CD4-positive, alpha-beta T cell treated with Interferon gamma for 1 hour (primary cell): ENCODE measurements at places on chromosomes 7 and 10.

DNA sequence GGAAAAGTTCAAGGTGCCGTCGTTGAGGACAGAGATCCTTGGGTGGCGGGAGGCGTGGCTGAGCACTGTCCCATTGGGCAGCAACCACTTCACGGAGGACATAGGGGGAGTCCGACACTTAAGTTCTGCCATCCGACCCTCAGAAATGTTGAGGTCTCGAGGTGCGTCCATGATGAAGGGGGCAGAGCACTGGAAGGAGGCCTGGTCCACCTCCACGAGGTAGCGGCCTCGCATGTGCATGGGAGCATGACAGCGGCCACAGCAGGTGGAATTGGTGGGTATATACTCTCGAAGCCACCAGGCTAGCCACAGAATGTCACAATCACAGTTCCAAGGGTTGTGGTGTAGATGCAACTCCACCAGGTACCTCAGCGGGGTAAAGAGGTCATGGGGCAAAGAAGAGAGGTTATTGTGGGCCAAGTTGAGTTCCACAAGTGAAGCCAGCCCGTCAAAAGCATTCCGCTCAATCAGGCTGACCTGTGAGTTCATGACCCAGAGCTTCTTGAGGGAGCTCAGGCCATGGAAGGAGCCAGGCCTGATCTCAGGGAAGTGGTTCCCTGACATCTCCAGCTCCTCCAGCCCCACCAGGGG, 1.7 kb downstream of the LRRC4 start:
- no peak for DNase-seq

GRCh38 chr10:73909540-73910115, 1.3 kb upstream of the PLAU start:
- DNase-seq: no peak

- peak; percentile 83 for DNase-seq
These were observed 16.6 kb downstream of the ESYT2 start for GRCh38 chr7:158812684-158813083.

GRCh38 chr7:66950763-66951162, 29.7 kb downstream of the TMEM248 start:
- DNase-seq: no peak

DNA sequence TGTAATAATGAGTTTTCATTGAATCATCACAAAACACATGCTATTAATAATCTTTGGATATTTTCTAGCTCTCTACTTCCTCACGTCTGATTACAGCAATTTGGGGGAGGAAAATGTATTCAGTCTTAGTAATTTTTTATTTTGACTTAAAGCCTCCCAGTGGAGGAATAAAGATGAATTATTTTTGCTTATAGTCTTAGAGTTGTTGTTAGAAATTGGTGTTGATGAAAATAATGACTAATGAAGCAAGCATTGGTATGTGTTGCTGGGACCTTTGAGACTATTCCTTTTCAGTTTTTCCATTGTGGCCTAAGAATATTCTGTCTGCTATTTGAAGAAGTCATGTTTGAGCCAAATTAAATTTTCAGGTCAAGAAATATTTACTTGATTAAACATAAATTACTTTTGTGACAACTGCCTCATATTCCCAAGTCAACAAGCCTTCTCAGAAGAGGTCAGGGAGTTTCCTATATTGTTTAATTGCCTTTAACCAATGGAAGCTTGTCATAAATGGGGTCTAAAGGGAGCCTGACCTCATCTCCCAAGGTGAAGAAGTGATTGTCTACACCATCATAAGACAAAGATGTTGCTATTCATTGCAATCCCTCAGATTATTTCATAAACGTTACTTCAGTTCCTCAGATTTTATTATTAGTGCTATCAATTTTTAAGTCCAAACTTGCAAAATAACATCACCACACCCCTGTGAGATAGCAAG, 90.0 kb downstream of the ST7 start:
- DNase-seq: no peak

GRCh38 chr10:6929148-6929830, 349.2 kb upstream of the PRKCQ start:
- DNase-seq: no peak

DNA sequence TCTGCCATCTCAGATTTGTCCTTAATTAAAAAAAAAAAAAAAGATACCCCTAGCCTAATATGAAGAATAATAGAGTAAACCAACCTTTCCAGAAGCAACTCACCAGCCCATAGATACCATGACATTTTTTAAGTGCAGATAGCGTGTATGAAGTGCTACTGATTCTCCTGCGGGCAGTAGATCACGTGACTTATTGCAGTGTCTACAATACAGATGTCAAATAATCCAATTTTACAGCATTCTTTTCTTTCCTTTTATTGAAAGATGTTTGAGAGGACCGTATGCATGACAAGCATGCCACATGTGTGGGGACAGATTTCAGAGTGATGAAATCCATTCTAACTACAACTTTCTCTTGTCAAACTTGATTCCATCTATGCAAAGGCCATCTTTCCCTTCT, 232.9 kb upstream of the SP4 start:
- DNase-seq: no peak

DNA sequence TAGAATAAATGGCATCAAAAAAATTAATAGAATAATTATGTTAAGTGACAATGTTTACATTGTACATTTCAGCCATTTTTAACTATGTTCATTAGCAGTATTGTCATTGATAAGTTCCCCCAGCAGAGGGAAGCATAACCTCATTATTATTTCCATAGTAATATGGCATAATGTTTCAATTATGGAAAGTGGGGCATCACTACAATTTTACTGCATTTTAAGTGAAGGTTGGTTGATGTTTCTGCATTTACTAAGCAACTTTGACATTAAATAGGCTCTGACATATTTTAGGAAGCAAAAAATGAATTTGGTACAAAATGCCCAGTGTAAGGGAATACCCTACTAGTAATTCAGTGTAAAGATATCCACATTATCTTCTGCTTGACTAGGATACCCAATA, 218.3 kb downstream of the SEMA3A start:
- DNase-seq: no peak

DNA sequence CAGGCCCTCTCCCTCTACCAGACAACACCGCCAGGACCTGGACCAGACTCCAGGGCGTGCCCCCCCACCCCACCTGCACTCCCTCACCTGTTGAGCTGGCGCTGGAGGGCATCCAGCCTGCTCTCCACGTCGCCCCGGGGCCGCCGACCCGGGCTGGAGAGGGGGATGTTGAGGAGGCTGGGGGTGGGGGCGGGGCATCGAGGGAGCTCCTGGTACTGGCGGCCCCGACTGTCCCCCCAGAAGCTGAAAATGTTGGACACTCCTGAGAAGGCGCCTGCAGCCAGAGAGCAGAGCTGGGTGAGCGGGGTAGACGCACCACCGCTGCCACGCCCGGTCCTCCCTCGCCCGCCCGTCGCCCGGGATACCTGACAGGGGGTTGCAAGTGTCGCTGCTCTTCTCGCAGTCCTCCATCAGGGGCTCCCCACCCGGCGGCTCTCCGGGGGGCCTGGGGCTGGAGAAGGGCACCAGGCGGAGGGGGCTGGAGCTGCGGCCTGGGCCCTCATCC, 30.8 kb downstream of the KCNH2 start:
- no peak for DNase-seq

GRCh38 chr7:45000093-45001032, at the start of gene CCM2:
Gene CCM2 (plus strand): TSS chr7:45000201. CDS start chr7:45000334, 133 bp downstream.
- no peak for DNase-seq

GRCh38 chr10:80265740-80266512, 23.5 kb downstream of the MAT1A start:
- DNase-seq: no peak

- no peak for DNase-seq
These were observed 67.1 kb upstream of the DUSP5 start for GRCh38 chr10:110430340-110431273.

DNA sequence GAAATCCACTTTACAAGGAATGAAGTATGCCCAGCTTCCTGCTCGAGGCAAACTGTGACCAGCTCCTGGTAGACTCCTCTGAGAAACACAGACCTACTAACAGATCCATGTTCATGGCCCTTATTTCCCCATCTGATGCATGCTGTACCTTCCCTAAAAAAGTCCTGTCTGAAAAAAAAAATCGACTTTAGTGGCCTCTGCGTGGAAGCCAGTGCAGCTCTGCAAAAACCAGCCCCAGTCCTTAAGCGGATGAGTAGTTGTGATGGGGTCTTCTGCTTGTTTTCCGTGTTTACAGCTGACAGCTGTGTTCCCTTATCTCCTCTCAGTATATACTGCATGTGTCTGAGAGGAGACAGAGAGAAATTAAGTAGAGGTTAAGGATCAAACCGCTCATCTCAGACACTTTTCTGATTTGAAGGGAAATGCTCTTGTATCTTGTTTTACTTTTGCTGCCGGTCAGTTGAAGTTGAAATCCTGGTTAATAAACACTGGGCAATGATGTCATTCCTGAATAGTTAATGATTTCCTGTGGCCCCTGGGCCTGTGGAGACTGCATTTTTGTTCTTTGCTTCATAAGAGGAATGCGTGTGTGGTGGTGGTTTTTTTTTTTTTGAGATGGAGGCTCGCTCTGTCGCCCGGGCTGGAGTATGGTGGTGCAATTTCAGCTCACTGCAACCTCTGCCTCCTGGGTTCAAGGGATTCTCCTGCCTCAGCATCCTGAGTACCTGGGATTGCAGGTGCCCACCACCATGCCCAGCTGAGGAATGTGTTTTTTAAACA, 67.6 kb downstream of the DOCK1 start:
- DNase-seq: no peak

GRCh38 chr10:77611221-77611620, 26.4 kb downstream of the KCNMA1 start:
- DNase-seq: no peak
